ENCODE measurements at places on chromosomes 7 and 10. TPM values are rescaled to one million over a fixed set of nuclear protein-coding genes. Genes with fewer than 3 reads are reported as not detected.
A peak's percentile ranks its signal among the peaks of the same experiment; 100 is the strongest.

The PDSS1 gene
- total RNA-seq: 13.5 TPM

The TMEM176B gene
- 200 TPM for total RNA-seq

The FKBP9 gene
- total RNA-seq: 109 TPM

- no peak for DNase-seq
- no peak overlapping the region for H3K4me3 ChIP-seq
- H3K4me1 ChIP-seq: peaks cover 62% of the 10 kb centered on the region
- no peaks in the 10 kb centered on the region for H3K27me3 ChIP-seq
- no peaks in the 10 kb centered on the region for H3K36me3 ChIP-seq
Measured at GRCh38 chr10:79131836-79132631, 63.3 kb downstream of the ZMIZ1 start.

GRCh38 chr10:58642916-58643428, 130.3 kb downstream of the BICC1 start:
- H3K27ac ChIP-seq: no peak overlapping the region
- no peaks in the 10 kb centered on the region for H3K36me3 ChIP-seq
- no peaks in the 10 kb centered on the region for H3K27me3 ChIP-seq

GRCh38 chr10:104109908-104110662, 11.9 kb upstream of the SFR1 start:
- no peak overlapping the region for H3K4me3 ChIP-seq
- H3K27ac ChIP-seq: peak overlapping the region; percentile 7
- no peaks in the 10 kb centered on the region for H3K36me3 ChIP-seq
- peak; percentile 26 for DNase-seq
- H3K27me3 ChIP-seq: no peaks in the 10 kb centered on the region

- no peaks in the 10 kb centered on the region for H3K36me3 ChIP-seq
- DNase-seq: peak; percentile 73
- H3K27me3 ChIP-seq: no peaks in the 10 kb centered on the region
- H3K27ac ChIP-seq: peak overlapping the region; percentile 92
- peak overlapping the region; percentile 71 for H3K4me3 ChIP-seq
Measured at GRCh38 chr10:119207713-119208552, 562 bp downstream of the GRK5 start.

All from hepatocyte (in vitro differentiated cells).